ENCODE measurements at places on chromosomes 7 and 10.
A peak's percentile ranks its signal among the peaks of the same experiment; 100 is the strongest.

DNA sequence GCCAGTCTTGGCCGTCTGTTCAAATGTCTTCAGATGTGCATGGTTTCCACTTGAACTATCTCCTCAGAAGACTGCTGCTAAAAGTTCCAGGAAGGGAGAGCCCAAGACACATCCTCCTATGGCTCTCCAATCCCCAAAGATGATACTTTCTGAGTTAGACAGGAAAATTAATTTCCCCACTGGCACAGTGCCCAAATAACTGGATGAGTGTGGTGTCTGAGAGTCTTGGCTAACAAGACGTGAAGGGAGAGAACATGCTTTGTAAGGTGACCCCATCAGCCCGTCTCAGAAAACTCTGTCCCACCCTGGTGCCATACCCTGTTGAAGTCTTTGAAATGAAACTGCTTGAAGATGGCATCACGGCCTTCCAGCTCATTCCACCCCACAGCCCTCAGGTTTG lies 2.9 kb downstream of the PCBD1 start:
- DNase-seq = no peak

DNA sequence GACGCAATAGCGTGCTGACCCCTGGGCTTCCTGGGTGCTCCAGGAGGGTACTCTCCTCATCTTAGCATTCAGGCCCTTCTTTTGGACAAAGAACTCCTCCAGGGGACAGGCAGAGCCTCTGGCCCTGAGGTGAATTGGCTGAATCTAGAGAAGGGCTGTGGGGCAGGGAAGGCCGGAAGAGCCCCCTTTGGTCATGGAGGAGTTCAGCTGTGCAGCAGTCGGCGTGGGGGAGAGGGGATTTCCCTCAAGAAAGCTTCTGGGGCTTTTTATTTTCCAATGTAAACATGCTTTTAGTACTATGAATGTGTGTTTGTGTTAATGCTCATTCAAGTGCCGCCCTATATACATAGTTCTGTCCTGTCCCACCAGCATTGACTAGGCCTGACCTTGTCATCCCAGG lies 38.8 kb downstream of the FIGNL1 start:
- DNase-seq = no peak

DNA sequence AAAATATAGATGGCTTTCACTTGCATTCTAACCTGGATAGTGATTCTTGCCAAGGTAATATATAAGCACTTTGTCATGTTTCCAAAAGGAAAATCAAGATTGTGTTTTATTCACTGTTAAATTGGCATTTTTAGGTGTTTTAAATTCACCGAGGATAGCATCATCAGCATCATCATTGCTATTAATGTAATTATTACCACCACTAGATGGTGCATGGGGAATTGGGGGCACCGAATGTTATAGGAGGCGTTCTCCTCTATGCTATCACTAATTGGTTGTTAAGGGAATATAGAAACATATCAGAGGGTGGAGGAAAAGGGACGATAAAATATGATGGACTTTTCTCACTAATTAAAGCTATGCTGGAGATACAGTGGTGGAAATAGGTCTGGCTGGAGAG lies 95.5 kb downstream of the CELF2 start:
- DNase-seq = no peak

DNA sequence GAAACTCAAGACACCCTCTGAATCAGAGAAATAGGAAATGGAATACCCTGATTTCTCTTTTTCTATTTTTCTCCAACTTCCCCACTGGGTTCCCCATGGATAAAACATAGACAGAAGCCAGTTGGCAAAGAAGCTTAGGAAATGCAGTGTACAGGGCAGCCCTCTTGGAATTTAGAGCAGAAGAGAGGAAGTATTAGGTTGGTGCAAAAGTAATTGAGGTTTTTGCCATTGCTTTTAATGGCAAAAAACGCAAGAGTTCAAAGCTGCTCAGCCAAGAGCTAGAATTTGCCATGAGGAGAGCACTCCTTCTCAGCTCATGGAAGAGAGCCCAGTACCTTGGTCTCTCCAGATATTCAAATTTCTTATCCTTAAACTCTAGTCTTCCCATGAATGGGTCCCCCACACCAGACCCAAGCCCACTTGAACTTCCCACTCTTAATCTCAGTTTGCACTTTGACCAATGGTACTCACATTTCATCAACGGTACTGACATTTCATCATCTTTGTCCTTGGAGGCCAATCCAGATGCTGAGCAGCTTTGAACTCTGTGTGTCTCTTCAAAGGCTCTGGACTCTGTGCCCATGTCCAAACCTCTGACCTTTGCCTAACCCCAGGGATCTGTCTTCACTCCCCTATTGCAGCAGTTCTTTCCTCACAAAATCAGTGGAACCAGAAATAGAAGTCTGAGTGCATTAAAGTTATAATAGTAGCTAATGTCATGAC lies 73.2 kb upstream of the PPP1R3C start:
- DNase-seq = no peak

GRCh38 chr7:41679566-41679965 lies 23.3 kb downstream of the INHBA start:
- no peak for DNase-seq

- DNase-seq = no peak
These were observed 14.7 kb upstream of the CAMK2G start for GRCh38 chr10:73889014-73889413.

GRCh38 chr7:11193131-11193867 lies 219.6 kb downstream of the PHF14 start:
- DNase-seq = no peak

GRCh38 chr10:74047871-74048270 lies 50.0 kb downstream of the VCL start:
- DNase-seq = no peak

DNA sequence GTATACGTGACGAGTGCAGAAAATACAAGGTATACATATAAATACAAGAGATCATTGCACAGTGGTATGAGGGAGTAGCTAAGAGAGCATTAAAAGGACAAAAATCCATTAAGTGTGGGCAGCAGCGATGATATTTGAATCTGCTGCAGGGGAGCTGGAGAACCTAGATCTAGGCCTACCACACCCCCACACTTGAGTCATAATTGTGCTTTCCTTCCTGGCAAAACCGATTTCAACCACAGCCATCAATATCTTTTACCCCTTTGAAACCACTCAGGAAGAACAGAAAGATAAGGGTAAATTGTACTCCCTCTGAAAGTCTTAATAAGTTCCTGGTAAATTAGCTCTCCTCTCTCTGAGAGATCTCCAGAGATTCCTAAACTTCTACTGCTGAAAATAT lies 345.0 kb downstream of the SORCS1 start:
- no peak for DNase-seq

- peak; percentile 44 for DNase-seq
These were observed 9.4 kb upstream of the HILPDA start for GRCh38 chr7:128446306-128446705.

DNA sequence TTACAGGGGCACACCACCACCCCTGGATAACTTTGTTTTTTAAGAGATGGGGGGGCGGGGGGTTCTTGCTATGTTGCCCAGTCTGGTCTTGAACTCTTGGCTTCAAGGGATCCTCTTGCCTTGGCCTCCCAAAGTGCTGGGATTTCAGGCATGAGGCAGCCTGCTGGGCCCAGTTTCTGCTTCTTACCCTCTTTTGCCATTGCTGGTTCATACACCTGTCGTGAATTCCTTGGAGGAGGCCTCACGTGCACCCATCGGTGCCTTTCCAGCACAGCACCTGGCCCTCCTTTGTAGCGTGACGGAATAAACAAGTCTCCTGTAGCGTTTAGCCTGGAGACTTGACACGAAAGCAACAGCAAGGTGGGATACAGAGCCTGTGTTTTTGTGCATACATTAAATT lies 75.5 kb downstream of the CARD11 start:
- DNase-seq = no peak

- no peak for DNase-seq
These were observed 335.8 kb downstream of the ELMO1 start for GRCh38 chr7:37112876-37113275.

DNA sequence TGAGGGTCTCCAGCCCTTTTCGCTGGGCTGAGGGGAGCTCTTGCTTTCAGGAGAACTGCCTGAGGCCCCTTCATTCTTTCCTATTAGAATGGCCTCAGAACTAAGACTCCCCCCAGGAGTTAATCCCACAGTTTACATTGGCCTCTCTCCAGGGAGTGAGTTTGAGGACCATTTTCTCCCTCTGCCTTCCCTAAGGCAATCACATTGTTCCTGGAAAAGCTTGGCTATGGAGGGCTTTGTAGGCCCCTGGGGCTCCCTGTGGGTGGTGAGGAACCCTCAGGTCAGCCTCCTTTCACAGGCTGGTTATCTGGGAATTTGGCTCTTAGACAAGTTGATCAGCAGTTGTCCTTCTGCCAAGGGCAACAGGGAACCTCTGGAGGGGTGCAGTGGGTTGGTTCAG lies 343.7 kb downstream of the RPS24 start:
- no peak for DNase-seq

DNA sequence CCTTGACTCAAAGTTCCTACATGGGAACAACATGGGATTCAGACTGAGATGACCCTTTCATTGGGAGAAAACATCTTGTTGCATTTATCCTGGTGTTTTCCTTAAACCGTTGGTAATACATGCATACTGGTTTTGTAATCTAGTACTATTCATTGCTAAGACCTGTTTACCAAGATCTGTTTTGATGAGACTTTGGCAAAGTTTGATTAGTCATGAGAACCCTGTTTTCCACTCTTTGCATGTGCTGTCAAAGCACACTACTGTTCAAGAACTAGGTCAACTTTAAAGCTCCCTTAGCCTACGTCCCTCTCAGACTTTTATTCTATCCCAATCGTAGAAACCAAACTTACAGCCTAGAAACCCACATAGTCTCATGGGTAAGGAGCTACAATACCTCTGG lies 650.9 kb downstream of the GATA3 start:
- DNase-seq = no peak

DNA sequence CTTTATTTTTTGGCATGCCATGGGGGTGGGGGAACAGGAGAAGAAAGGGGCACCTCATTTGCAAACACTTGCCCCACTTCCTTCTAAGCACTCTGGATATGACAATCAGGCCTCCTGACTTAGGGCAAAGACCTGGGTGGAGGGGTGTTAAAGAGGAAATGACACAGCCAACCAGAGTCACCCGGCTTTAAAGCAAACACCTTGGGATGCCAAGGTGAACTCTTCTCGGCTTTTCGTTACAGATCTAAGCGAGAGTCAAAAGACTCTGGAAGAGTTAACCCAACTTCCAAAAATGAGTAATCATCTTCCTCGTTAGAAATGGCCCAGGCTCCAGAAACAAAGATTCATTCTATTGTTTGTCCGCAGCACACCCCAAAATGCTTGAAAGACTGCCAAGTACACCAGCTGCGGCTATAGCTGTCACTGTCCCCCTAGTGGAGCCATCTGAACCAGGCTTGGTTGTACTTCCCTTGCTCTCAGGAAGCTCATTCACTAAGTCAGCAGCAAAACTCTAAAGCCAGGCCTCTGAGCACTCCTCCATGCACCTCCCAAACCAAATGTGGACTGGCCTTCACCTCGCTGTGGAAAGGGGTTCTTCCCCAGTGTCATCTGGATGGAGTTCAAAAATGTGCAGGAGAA lies 24.8 kb downstream of the FAM53B start:
- DNase-seq = peak; percentile 85

GRCh38 chr10:22672319-22673090 lies 41.9 kb downstream of the PIP4K2A start:
- DNase-seq = no peak

DNA sequence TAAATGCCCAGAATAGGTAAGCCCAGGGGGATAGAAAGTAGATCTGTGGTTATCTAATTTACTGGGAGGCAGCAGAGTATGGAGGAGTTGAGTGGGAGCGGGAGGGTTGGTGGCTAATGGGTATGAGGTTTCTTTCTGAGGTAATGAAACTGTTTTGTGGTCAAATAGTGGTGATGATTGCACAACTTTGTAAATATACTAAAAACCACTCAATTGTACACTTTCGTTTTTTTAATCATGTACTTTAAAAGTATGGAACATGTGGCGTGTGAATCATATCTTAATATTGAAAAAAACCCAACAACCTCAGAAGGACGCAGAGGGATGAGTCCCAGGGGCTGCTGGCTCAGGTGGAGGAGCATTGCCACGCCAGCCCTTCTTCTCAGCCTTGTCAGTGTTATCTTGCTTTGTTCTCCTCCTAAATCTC lies 118.1 kb downstream of the WDR11 start:
- DNase-seq = no peak

GRCh38 chr7:99253369-99253768 lies 19.3 kb upstream of the MYH16 start:
- no peak for DNase-seq

DNA sequence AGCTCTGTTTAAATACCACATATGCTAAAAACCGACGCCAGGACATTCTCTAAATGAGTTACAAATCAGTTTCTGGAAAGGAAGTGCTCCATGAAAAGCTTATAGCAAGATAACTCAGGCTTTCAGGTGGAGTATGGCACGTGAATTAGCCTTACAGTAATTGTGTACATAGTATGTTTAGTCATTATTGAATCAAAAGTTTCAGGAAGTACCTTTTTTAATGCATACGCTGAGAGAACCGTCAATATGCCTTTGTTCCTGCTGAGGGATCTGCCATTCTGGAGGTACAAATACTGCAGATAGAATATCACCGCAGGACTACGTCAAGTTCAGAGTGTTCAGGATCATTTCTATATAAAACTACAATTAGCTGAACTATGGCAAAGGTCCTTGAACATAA lies 45.7 kb downstream of the ANKMY2 start:
- no peak for DNase-seq

GRCh38 chr7:77450054-77450453 lies 33.9 kb upstream of the GSAP start:
- DNase-seq = no peak

GRCh38 chr7:14739168-14739840 lies 163.2 kb downstream of the DGKB start:
- no peak for DNase-seq

GRCh38 chr7:84617265-84618030 lies 422.9 kb upstream of the SEMA3A start:
- DNase-seq = no peak

DNA sequence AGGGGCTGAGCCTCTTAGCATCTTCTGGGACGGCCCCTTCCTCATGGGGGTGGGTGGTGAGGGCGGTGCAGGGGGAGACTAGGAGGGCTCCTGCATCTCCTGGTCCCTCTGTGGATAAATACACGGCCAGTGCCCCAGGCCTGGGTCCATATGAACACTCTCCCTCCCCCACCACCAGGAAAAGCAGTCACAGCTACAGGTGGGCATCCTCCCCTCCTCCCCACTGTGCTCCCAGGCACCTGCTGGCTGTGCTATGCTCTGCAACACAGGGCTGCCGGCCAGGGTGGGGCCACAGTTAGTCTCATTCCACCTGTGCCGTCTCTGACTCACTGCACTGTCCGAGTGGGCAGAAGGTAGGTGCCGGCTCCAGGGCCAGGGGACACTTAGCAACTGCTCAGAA lies 87.3 kb upstream of the INSIG1 start:
- no peak for DNase-seq

DNA sequence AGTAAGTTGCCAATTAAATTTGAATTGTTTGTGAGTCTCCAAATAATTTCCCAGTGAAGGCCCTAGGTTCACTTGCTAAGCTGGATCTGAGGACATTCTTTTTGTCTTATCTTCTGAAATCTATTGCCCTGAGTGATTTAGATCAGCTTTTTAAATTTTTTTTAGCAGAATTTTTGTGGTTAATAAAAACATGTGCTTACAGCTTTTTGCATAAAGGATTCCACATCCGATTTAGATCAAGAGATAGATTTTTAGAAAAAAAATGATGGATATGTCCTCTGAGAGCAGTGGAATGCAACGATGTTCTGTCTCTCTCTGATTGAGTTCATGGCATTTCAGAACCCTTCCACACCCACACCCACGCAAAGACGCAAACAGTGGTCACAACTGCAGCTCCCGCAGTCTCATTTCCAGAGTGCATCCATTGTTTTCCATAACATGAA lies 358.8 kb downstream of the SUGCT start:
- peak; percentile 47 for DNase-seq

Measured in right hindlimb (tissue), 1 donor.